ENCODE measurements at places on chromosomes 11 and 22.

DNA sequence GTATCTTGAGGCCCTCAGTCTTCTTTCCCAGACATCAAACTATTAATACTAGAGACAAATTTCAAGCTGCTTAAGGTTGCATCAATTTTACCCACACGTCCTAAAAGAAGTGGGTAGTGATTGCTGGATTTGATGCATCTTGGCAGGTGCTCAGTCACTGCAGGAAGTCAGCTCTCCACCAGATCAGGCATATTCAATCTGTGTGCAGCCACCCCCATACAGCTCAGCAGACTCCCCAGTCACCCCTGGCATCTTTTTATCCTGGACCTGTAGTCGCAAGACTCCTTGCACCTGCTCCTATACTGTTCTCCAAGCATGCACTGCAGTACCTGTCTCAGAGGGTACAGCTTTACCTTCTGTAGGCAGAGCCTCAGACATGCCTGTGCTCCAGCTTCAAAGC lies 343.1 kb upstream of the ISX start:
- DNase-seq: no peak

- peak; percentile 65 for DNase-seq
Measured at GRCh38 chr22:29587938-29588699, 7.2 kb upstream of the NIPSNAP1 start.

- no peak for DNase-seq
Measured at GRCh38 chr11:326592-326841, 5.9 kb upstream of the IFITM3 start.

GRCh38 chr11:78929207-78929905 lies 354.7 kb upstream of the NARS2 start:
- no peak for DNase-seq
